Germinal center (tissue), 1 donor: ENCODE measurements at places on chromosomes 16 and 17.

DNA sequence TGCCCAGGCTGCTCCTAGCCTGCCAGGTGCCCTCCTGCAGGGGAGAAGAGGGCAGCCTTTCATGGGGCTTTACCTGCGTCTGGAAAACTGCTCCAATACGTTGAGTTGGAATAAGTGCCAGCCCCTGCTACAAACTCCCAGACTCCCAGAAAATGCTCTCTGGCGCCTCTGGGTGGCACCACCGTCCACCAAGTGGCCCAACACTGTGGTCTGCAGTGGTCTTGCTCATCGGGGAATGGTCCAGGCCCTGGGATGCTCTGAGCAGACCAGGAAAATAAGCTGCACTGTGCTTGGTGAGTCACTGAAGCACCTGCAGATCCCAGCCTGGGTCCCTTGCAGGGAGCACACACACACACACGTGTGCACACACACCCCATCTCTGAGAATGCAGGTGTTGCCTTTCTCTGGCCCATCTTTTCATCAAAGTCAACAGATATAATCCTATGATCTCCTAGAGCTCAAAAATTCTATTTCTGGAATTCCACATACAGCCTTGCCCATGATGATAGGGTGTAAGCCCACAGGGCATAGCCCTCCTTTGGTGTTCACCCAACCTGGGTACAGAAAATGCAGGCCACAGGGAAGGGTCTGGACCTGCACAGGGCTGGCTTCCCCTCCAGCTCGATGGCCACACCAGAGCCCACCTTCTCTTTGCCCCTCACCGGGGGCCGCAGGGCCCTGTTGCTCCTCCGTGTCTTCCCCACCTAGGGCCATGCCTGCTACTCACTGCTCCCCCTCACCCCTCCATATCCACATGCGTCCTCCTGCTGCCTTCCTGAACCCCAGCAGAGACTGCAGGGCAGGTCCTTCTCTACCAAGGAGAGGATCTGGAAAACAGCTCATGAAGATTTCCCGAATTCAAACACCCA, 20.5 kb downstream of the CDIP1 start:
- DNase-seq = no peak

GRCh38 chr17:56897646-56898424, 16.0 kb downstream of the TRIM25 start:
- peak; percentile 68 for DNase-seq

DNA sequence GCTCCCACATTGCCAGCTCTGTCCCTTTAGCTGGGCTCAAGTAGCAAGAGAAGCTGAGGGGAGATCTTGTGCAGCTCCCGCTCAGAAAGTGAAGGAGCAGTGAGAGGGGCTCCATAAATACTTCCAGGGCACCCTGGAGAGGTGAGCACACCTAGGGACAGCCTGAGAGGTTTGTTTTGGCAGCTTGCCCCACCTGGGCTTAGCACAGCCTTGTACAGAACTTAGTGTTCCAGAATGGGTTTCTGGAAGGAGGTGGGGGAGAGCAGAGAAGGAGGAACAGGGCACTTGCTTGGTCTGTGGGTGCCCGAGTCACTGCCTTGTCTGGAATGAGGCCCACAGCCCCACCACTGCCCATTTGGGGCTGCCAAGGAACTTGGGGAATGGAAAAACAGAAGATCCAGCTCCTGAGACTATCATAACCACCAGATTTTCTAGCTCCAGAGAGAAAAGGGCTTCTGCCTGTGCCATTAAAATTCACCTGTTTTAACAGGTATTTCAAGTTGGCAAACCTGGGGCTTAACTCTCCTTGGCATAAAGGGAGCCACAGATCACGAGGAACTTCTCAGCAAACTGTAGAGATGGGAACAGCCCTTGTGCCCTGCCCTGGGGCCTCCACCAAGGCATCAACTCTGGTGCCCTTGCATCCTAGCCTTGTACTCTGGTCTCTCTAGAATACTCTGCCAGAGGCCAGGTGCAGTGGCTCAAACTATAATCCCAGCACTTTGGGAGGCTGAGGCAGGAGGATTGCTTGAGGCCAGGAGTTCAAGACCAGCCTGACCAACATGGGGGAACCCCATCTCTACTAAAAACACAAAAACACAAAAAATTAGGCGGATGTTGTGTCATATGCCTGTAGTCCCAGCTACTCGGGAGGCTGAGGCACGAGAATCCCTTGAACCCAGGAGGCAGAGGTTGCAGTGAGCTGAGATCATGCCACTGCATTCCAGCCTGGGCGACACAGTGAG, 1.9 kb downstream of the PRR15L start:
- DNase-seq = no peak

DNA sequence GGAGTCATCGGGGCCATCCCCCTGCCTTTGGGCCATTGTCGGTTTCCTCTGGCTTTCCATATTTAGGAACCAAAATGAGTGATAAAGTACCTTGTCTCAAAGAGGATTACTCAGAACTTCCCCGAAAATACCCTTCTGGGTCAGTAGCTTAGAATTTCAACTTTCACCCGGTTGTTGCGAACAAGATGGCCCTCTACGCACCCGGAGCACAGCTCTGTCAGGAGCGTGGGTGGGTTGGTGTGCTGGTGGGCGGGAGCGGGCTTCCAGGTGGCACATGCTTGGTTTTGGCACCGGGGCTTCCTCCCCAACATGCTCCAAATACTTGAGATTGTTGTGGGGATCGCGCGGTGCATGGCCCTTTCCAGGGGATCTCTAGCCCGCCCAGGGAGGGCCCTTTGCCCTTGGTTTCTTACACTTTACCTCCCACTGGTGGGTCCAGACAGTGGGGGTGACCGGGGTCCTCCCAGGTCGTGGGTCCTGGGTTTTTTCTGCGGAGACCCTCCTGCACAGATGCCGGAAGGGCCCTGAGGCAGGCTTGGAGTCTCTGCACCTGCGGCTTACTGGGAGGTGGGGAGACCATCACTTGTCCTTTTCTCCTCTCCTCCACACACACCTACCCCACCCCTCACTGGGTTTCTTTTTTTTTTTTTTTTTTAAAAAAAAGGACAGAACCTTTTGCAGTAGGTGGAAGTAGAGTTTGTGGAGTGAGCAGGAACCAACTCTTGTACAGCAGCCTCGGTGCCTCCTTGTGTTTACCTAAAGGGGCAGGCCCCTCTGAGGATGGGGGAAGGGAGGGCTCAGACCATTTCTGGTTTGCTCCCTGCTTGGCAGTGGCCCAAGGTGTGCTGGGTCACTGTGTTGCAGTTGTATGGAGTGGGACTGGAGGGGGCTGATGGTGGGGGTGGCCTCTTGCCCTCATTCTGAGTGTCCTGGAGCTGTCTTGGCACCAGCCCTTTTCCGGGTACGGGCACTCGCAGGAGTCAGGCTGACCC, 142.1 kb downstream of the SEC14L1 start:
- DNase-seq = no peak

GRCh38 chr17:49290690-49291359, 60.2 kb upstream of the PHOSPHO1 start:
- peak; percentile 45 for DNase-seq

GRCh38 chr16:51408357-51408756, 257.3 kb upstream of the SALL1 start:
- no peak for DNase-seq

- no peak for DNase-seq
Measured at GRCh38 chr17:35496451-35497290, 40.8 kb downstream of the SLFN12L start.

DNA sequence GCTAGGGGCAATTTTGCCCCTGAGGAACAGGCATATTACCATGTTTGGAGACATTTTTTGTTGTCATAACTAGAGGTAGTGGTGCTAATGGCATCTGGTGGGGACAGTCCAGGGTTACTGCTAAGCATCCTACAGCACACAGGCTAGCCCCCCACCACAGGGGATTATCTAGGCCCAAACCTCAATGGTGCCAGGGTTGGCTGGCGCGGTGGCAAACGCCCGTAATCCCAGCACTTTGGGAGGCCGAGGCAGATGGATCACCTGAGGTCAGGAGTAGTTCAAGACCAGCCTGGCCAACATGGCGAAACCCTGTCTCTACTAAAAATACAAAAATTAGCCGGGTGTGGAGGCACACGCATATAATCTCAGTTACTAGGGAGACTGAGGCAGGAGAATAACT, 15.2 kb downstream of the C1QTNF1 start:
- DNase-seq = no peak

DNA sequence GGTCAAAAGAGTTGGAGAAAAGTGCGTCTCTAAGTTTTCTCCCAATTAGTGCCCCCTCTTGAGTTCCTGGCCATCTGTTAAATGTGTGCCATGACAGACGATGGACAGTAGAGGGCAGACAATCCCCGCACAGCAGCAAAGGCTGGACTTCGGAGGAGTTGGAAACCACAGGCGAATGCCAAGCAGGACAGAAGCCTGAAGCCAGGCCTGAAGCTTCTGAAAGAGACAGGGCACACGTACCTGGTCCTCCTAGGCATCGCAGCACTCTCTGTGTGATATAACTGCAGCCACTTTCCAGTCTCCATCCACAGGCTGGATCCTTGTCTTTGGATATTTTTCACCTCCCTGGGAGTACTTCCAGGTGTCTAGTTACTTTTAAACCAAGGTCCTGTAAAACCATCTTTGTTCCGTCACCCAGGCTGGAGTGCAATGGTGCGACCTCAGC, 14.5 kb downstream of the C17orf100 start:
- peak; percentile 68 for DNase-seq

GRCh38 chr16:69839798-69840409, 77.8 kb downstream of the WWP2 start:
- no peak for DNase-seq

GRCh38 chr17:67982686-67983382, 13.4 kb downstream of the C17orf58 start:
- no peak for DNase-seq
